Vagina (tissue), 2 donors: ENCODE measurements at places on chromosomes 2 and 18. TPM values are rescaled to one million over a fixed set of nuclear protein-coding genes. Genes with fewer than 3 reads are reported as not detected.

DNA sequence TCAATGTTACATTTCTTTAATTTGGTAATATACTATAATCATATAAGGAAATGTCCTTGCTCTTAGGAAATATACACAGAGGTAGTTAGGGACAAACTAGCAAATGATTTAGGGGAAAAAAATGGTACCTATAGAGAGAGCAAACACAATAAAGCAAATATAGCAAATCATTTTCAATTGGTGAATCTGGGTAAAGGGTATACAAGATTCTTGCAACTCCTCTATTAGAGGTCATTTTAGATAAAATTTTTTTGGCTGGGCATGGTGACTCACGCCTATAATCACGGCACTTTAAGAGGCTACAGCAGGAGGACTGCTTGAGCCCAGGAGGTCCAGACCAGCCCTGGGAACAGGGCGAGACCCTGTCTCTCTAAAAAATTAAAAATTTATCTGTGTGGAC is 44.4 kb downstream of the STRN start:
- no peak overlapping the region for H3K4me3 ChIP-seq
- DNase-seq, result no peak
- no peak overlapping the region for H3K27ac ChIP-seq
- H3K36me3 ChIP-seq, result no peaks in the 10 kb centered on the region
- no peaks in the 10 kb centered on the region for H3K27me3 ChIP-seq

GRCh38 chr2:239392688-239393387 is 8.0 kb downstream of the HDAC4 start:
- peaks cover 24% of the 10 kb centered on the region for H3K4me1 ChIP-seq
- H3K27ac ChIP-seq, result no peak overlapping the region
- no peaks in the 10 kb centered on the region for H3K36me3 ChIP-seq
- no peak overlapping the region for H3K4me3 ChIP-seq
- H3K27me3 ChIP-seq, result no peaks in the 10 kb centered on the region

DNA sequence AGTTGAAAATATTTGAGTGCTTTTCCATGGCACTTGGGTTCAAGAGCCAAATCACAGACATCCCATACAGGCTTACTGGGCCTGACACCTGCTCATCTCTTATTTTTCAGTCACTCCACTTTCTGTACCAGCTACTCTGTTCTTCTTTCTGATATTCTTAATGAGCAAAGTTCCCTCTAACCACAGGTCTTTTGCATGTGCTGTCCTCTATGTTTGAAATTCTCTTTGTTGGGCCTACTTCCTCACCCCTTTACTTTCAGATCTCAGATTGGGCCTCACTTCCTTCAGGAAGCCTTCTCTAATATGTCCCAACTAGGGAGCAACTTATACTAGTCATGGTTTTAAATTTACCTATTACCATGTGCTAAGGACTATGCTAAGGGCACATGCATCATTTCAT is 81.8 kb upstream of the RBMS1 start:
- no peaks in the 10 kb centered on the region for H3K36me3 ChIP-seq
- H3K4me1 ChIP-seq, result peaks cover 11% of the 10 kb centered on the region
- DNase-seq, result no peak
- H3K27me3 ChIP-seq, result no peaks in the 10 kb centered on the region

Gene LYG2
- not detected for total RNA-seq

DNA sequence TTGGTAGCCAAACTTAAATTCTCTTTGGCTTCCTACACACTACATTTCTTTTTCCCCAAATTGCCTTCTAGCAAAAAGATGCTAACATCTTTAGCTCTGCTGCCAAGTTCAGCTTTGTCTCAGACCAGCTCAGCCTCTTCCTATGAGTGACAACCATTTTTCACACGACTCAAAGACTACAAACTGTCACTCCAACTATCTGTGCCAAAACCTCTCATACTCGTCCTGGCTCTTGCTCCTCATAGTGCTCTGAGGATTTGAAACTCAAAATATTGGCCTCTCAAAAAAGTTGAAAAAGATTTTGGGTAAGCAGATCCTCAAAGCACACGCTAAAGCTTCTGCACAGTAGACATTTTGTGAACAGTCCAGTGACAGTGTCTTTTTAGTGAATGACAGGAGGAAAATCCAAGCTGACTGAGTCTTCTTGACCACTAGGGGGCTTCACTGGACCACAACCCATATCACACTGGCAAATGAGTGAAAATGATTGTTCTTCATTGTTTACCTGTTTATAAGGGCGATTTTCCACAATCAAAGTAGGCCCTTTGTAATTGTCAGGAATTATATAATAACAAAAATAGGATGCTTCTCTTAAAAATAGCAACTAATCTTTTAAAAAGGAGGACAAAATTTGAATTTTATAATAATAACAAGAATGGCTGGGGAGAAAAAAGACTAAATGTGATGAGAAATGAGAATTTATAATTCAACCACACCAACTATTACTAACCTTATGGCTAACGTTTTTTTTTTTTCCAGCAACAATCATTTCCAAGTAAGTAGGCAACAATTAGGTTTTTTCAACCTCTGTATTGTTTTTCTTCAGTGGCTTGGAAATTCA is 85.5 kb upstream of the PGAP1 start:
- DNase-seq, result no peak
- H3K4me1 ChIP-seq, result no peaks in the 10 kb centered on the region
- H3K4me3 ChIP-seq, result no peak overlapping the region
- no peaks in the 10 kb centered on the region for H3K27me3 ChIP-seq
- peaks cover under 1% of the 10 kb centered on the region for H3K36me3 ChIP-seq

Gene ALMS1
- total RNA-seq, result 25.0 TPM

DNA sequence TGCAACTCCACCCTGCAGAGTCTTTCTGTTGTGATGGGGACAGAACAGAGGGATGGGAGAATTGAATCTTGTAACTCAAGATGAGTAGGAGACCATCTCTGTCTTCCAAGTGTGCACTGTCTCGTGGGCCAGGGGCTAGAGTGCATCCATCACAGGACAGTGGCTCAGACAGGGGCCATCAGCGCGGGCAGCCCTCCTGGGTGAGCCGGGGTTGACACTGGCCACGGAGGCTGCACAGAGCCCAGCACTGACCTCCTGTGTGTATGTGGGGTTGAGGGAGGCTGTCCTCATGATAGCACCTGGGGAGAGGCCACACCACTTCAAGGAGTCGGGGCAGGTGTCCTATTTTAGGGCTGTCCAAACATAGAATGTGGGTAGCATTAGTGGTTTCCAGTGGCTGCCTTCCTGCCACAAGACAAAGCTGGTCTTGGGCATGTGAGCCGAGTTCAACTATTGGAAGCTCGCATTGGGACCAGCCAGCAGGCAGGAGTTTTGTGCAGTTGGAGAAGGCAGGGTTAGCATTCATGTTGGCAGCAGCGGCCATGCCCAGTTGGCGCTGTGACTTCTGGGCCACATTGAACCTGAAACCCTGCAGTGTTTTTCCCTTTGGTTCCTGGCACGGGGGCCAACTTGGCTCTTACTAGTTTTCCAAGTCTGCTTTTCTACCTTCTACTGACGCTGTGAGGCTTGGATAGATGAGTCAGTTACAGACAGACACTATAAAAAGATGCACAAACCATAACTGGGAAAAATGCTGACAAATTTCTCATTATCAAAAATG is 45.3 kb downstream of the ACOXL start:
- H3K4me1 ChIP-seq, result peaks cover 6% of the 10 kb centered on the region
- H3K27me3 ChIP-seq, result no peaks in the 10 kb centered on the region
- DNase-seq, result no peak
- H3K36me3 ChIP-seq, result no peaks in the 10 kb centered on the region
- no peak overlapping the region for H3K27ac ChIP-seq
- no peak overlapping the region for H3K4me3 ChIP-seq

Gene BMP10
- not detected for total RNA-seq

DNA sequence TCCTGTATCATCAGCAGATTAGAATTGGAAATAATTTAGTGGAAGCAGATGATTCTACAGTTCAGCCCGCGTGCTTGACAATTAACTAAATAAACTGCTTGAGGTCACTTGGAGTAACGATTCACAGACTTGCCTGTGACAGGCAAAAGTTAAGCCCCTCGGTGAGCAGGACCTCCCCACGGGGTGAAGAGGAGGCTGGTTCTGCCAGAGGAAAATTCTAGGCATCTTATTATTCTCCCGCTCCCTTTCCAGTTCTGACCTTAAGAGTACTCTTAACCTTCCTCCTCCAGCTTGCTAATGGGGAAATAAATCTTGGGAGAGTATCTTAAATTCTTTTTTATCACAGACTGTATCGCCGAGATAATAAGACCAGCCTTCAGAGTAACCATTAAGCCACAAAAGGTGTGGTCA is 169.7 kb upstream of the SMAD2 start:
- H3K36me3 ChIP-seq, result no peaks in the 10 kb centered on the region
- H3K27ac ChIP-seq, result no peak overlapping the region
- peaks cover 24% of the 10 kb centered on the region for H3K4me1 ChIP-seq
- DNase-seq, result no peak

DNA sequence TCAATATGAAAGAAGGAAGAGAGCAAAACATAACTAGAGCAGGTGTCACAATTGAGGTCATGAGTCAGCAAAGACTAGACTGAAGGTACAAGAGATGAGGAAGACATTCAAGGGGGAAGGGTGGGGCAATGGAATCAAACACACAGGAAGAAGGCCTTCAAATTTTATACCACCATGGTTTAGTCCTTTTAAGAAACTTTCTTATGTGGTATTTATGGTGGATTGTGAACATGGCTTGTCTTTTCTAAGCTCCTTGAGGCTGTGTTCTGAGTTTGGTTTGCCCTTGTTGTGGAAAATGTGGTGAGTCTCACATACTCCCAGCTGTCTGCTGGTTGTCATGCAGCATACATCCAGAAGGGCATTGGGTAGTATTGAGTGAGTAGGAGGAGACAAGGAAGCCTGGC is 62.1 kb downstream of the NABP1 start:
- H3K27ac ChIP-seq, result no peak overlapping the region
- no peak overlapping the region for H3K4me3 ChIP-seq
- peaks cover 6% of the 10 kb centered on the region for H3K4me1 ChIP-seq
- DNase-seq, result no peak

GRCh38 chr2:214865400-214865799 is 55.9 kb upstream of the BARD1 start:
- DNase-seq, result no peak
- H3K27ac ChIP-seq, result no peak overlapping the region
- no peak overlapping the region for H3K4me3 ChIP-seq
- no peaks in the 10 kb centered on the region for H3K4me1 ChIP-seq
- H3K27me3 ChIP-seq, result no peaks in the 10 kb centered on the region

Gene ASB18
- not detected for total RNA-seq

DNA sequence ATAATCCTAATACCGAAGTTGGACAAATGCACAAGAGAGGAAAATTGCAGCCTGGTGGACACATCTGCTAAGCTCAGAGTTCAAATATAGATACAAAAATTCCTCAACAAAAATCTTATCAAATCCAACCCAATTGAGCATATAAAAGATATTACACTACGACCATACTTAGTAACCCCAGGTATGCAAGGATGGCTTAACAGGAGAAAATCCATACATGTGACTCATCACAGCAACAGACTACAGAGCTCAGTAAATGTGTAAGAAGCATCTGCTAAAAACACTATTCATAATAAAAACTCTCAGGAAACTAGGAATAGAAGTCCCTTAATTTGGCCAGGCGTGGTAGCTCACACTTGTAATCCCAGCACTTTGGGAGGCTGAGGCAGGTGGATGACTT is 28.3 kb downstream of the HS6ST1 start:
- no peaks in the 10 kb centered on the region for H3K27me3 ChIP-seq
- peaks cover 66% of the 10 kb centered on the region for H3K4me1 ChIP-seq
- no peaks in the 10 kb centered on the region for H3K36me3 ChIP-seq
- H3K4me3 ChIP-seq, result no peak overlapping the region

Gene ALPG
- total RNA-seq, result not detected

DNA sequence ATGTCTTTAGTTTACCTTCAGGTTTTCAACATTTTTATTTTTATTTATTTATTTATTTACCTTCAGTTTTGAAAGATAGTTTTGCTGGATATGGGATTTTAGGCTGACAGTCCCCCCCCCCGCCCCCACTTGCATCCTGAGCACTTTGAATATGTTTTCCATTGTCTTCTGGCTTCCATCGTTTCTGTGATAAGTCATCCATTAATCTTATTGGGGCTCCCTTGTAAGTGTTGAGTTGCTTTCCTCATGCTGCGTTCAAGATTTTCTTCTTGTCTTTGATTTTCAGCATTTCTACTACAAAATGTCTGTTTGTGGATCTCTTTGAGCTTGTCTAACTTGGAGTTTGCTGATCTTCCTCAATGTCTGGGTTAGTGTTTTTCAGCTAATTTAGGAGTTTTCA is 19.4 kb upstream of the LDLRAD4 start:
- no peak for DNase-seq
- no peak overlapping the region for H3K4me3 ChIP-seq
- no peaks in the 10 kb centered on the region for H3K4me1 ChIP-seq

Gene SRD5A2
- total RNA-seq, result 2.9 TPM

Gene CCDC74B
- total RNA-seq, result 10.3 TPM

Gene FRZB
- 3.9 TPM for total RNA-seq

Gene CDH2
- 3.7 TPM for total RNA-seq

DNA sequence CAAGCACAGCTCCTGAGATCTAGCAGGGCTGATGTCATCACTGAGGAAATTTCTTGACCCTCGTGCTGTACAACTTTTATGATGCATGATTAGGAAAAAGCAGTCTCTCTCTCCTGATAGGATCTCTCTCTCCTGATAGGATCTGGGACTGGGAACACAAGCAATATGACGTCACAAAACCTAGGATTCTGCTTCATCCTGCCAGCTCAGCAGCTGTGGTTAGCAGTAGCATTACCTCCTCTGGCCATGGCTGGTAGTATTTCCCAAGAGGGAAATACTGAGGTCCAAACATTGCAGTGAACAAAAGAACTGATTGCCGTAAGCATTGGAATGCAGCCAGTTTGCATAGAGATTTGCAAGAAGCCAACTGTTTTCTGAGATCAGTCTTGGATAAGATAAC is 521.2 kb upstream of the POU3F3 start:
- H3K36me3 ChIP-seq, result no peaks in the 10 kb centered on the region
- no peak overlapping the region for H3K27ac ChIP-seq
- no peaks in the 10 kb centered on the region for H3K27me3 ChIP-seq
- H3K4me3 ChIP-seq, result no peak overlapping the region
- DNase-seq, result no peak

Gene KRTCAP3
- total RNA-seq, result 3.9 TPM

DNA sequence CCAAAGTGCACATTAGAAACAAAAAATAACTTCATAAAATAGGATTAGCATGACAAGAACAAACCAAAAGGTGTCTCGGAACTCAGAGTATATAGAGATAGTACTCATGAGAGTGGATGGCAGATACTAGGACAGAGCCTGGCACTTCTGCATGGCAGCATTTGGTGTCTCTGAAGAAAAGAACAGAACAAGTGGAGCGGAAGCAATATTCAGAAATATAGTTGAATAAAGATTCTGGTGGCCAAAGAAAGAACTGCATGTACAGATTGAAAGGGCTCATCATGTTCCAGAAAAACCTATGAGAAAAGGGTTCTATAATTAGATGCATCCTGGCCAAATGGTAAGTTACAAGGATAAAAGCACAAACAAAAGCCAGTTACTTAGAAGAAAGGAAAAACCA is 90.9 kb downstream of the CCDC138 start:
- no peaks in the 10 kb centered on the region for H3K4me1 ChIP-seq
- no peaks in the 10 kb centered on the region for H3K36me3 ChIP-seq
- no peaks in the 10 kb centered on the region for H3K27me3 ChIP-seq
- no peak overlapping the region for H3K27ac ChIP-seq
- DNase-seq, result no peak
- no peak overlapping the region for H3K4me3 ChIP-seq

Gene GREB1
- 35.4 TPM for total RNA-seq

GRCh38 chr2:85935746-85936208 is 47.0 kb upstream of the ST3GAL5 start:
- H3K4me3 ChIP-seq, result no peak overlapping the region
- peaks cover 14% of the 10 kb centered on the region for H3K4me1 ChIP-seq
- H3K27me3 ChIP-seq, result no peaks in the 10 kb centered on the region
- no peak for DNase-seq

- DNase-seq, result no peak
- H3K4me1 ChIP-seq, result peaks cover 16% of the 10 kb centered on the region
- no peak overlapping the region for H3K4me3 ChIP-seq
- H3K36me3 ChIP-seq, result no peaks in the 10 kb centered on the region
- H3K27ac ChIP-seq, result no peak overlapping the region
These were observed 519.2 kb upstream of the MYT1L start for GRCh38 chr2:2850218-2850755.

Gene ALPI
- total RNA-seq, result not detected
